ENCODE measurements at places on chromosomes 7 and 10. TPM values are rescaled to one million over a fixed set of nuclear protein-coding genes. Genes with fewer than 3 reads are reported as not detected.

The HABP2 gene
- not detected for total RNA-seq

DNA sequence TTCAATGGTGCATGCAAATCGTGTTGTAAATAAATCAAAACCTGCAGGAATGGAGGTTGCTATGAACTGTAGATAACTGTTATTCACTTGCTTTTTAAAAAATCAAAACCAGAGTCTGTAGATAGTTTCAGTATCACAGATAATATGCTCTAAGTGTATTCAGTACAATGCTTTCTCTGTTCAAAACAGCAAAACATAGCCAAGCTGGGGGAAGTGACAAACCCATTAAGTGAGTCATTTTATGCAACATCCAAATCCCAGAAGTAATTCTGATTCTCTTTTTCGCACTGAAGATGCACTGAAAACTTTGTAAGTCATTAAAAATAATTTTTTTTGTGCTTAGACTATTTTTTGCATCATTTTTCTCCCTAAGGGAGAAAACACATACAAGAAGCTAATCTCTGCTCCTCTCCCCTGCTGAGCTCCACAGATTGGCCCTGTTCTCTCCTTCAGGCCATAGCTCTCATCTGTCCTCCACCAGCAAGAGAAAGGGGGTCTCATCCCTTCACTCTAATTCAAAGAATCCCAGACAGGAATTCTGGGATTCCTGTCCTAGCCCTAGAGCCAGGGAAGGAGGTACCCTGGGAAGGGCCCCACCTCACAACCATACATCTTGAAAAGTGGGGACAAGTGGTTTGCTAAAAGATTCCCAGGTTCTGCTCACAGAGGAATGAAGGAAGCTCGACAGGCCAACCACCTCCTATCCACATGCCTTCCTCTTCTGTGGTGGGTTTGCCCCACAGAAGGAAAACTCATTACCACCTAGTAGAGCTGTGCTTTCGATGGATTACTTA lies 4.9 kb downstream of the PRTFDC1 start:
- no peak for DNase-seq
- H3K27ac ChIP-seq = no peak overlapping the region
- H3K36me3 ChIP-seq = no peaks in the 10 kb centered on the region
- no peak overlapping the region for H3K4me3 ChIP-seq

DNA sequence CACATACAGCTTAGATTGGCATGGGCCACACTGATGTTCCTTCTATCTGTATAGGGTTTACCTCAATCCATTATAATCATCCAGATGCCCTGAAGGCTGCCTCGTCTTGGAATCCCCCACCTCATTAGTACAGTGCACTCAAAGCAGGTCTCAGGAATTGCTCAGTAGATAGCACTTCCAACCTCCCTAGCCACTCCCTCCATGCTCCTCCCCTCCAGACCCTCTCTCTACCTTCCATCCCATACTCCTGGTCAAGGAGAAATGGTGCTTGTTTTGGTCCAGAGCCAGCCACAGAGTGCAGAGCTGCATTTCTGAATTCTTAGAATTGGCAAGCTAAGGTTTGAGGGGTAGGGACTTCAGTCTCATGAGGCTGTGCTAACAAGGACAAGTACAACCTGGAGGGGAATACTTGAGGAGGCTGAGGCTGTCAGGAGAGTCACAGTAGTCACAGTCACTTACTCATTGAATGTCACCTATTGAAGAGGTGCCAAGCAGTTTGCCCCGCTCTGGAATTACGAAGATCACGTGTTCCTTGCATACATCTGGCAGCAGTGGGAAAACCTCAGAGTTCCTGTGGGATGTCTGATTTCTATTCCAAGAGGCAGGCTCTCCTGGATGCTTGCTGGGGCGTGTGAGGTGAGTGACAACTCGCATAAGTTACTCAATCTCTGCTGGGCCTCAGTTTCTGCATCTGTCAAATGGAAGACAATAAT lies 60.7 kb upstream of the ZNF746 start:
- no peak overlapping the region for H3K4me3 ChIP-seq
- H3K4me1 ChIP-seq = no peaks in the 10 kb centered on the region
- no peak overlapping the region for H3K27ac ChIP-seq
- no peaks in the 10 kb centered on the region for H3K27me3 ChIP-seq

DNA sequence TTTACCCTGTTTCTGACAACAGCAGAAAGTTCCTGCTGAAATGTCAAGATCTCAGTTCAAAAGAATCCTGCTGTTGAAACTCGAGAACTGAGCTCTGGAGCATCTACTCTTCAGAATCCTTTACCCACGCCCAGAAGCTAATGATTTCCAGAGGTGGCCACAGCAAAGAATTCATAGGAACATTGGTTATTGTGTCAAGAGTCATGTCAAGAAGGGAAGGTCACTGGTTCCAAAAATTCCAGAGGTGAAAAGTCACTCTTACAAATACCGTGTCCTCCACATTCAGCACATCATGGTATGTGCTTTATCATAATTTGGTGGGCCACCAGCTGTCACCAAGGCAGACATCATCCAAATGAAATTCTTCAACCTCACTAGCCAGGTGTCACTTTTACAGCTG lies 394.4 kb upstream of the NPVF start:
- no peak overlapping the region for H3K4me3 ChIP-seq
- peaks cover 13% of the 10 kb centered on the region for H3K4me1 ChIP-seq
- no peaks in the 10 kb centered on the region for H3K27me3 ChIP-seq
- no peaks in the 10 kb centered on the region for H3K36me3 ChIP-seq
- no peak for DNase-seq

DNA sequence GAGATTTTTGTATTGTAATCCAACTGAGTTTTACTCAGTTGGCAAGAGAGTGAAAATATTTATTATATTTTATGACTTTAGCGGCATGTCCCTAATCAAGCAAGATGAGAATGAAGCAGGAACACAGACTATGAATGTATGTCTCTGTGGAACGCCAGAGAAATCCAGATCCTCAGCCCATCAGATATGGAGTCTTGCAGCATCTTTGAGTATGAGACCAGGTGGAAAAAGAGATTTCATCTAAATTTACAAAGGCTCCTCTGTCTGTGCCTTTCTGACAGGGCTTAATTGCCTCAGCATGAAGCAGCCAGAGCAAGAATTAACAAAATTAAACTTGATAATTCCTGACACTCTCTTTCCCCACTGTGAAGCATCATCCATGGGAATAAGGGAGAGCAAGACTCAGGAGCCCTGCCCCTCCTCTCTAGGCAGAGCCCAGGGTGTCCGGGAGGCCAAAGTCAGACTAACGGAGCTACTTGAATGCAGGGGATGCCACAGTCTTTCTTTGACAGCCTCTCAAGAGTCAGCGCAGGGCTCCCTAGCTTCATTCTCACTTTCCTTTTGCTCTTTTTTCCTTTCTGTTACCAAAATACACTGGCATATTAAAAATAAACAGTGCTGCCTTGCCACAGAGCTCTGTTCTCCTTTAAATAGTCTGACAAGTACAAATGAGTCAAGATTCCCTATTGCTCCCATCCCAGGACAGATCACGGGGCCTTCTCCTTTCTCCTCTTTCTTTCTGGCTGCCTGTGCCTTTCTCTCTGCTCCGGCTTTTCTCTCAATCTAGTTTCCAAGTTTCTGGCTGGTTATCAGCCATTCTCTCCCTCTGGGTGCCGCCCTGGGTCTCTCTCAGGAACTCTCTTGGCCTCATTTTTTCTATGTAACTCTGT lies 132.2 kb upstream of the INHBA start:
- no peak overlapping the region for H3K27ac ChIP-seq
- no peak for DNase-seq
- no peaks in the 10 kb centered on the region for H3K27me3 ChIP-seq
- H3K4me3 ChIP-seq = no peak overlapping the region

- H3K4me3 ChIP-seq = no peak overlapping the region
- no peaks in the 10 kb centered on the region for H3K4me1 ChIP-seq
- H3K27me3 ChIP-seq = no peaks in the 10 kb centered on the region
- no peaks in the 10 kb centered on the region for H3K36me3 ChIP-seq
- no peak for DNase-seq
- no peak overlapping the region for H3K27ac ChIP-seq
Measured at GRCh38 chr10:88012641-88013040, 149.2 kb downstream of the PTEN start.

Data from activated T-helper 1 cell treated with anti-CD3 and anti-CD28 coated beads, Interleukin-12 subunit alpha, Interleukin-12 subunit beta, Interleukin-2, Interleukin-4 antibody, amounts not matched to agents 30 ng/mL and 10 ng/mL and 1 ng/mL, durations not matched to agents 14 hours and 24 hours and 36 hours (primary cell).